ENCODE measurements at places on chromosomes 7 and 10.

GRCh38 chr7:124354201-124354600 is 321.3 kb upstream of the TMEM229A start:
- DNase-seq, result no peak

DNA sequence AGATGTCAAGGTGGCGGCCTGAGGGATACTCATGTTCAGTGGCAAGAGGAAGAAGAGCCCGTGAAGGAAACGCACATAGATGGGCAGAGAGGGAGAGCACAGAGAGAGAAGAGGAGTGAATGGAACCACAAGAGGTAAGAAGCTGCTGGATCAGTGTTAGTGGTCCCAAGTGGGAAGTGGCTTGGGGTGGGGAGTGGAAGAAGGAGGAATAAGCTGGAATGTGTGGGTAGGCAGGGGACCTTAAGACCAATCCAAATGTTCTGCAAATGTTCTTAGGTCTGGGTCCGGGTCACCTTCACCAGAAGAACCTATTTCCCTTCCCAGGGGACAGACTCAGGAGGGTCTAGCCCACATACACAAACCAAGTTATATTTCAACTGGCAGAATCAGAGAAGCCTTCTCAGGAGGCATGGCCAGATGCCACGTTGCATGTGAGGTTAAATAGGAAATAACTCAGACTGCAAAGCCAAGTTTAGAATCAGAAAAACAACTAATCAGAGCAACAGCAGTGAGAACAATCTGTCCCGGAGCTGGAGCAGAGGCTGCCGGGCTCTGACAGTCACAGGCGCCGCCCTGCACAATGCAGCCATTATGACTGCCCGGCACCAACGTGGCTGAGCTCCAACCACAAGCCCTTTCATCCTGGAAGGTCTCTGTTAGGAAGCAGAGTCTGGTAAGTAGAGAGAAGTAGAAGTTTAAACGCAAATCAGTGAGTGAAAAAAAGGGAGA is 78.6 kb upstream of the ARMC3 start:
- DNase-seq, result peak; percentile 92

- DNase-seq, result no peak
These were observed 130.7 kb downstream of the SAMD9 start for GRCh38 chr7:92987095-92987494.

- DNase-seq, result no peak
These were observed 275.3 kb downstream of the HDAC9 start for GRCh38 chr7:18770822-18771221.

DNA sequence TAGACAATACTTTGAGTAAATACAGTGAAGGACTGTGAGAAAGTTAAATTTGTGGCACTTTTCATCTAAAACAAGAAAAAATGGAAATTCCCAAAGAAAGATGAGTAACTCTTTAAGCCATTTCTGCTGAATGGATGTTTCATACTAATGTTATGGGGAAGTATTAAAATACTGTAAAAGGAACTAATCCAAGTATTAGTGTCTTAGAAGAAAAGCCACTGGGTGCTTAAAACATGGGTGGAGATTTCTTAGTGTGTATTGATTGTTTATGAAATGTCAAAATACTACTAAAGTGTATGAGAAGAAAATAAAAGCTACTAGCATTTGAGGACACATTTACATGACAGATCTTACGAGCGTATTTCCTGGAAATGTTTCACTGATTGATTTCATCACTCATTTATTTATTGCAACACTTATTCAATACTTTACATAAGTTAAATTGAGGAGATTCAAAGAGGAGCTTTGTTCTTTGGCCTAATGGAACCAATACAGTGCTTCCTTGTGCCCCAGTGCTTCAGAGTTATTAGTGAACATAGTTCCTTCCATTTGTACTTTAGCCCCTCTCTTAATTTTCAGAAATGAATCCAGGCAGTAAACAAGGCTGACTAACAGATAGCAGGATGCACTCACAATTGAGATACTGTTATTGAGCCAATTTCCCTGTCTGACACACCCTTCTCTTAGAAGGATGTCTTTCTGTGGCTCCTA is 155.5 kb upstream of the AHR start:
- DNase-seq, result no peak

GRCh38 chr10:57221674-57222073 is 860.6 kb upstream of the ZWINT start:
- no peak for DNase-seq

GRCh38 chr10:125174360-125174759 is 14.0 kb upstream of the CTBP2 start:
- peak; percentile 21 for DNase-seq

GRCh38 chr7:43537765-43538403 is 45.0 kb upstream of the STK17A start:
- no peak for DNase-seq

- peak; percentile 75 for DNase-seq
These were observed 25.2 kb downstream of the SMNDC1 start for GRCh38 chr10:110279407-110279986.
